Regular cardiac myocyte (primary cell): ENCODE measurements at places on chromosomes 7 and 10. TPM values are rescaled to one million over a fixed set of nuclear protein-coding genes. Genes with fewer than 3 reads are reported as not detected.

Gene NAT16
- total RNA-seq: not detected in 2 replicates

Gene AP5Z1
- total RNA-seq: 14.6 and 23.1 TPM in 2 replicates

Gene RNF148
- total RNA-seq: 0.28 and 0.38 TPM in 2 replicates

Gene PLEKHS1
- not detected in 2 replicates for total RNA-seq

Gene PNLIPRP2
- not detected in 2 replicates for total RNA-seq

Gene MKX
- not detected in 2 replicates for total RNA-seq

Gene CPED1
- 52.1 and 150 TPM in 2 replicates for total RNA-seq

Gene GIMAP8
- 0.19 and 0.28 TPM in 2 replicates for total RNA-seq

Gene HYAL4
- not detected in 2 replicates for total RNA-seq
